ENCODE measurements at places on chromosomes 2 and 18.

DNA sequence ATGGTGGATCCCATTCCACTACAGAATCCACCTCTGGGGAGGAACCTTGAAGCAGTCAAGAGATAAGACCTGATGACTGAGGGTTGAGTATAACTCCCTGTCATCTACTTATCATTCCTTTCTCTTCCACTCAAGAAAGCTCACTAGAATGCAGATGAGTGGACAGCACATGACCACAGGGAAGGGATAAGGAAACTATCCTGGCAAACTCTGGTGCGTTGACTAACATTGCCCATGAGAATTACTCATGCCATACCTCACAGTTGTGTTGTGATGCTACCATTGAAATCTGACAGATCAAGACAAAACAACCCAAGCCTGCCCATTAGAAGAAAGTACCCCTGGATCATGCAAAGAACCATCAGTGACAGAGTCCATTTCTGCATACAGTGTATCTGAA, 26.5 kb downstream of the SLC16A14 start:
- no peak for DNase-seq

- DNase-seq = no peak
Observed at GRCh38 chr2:84931384-84931821, 25.9 kb downstream of the TMSB10 start.

DNA sequence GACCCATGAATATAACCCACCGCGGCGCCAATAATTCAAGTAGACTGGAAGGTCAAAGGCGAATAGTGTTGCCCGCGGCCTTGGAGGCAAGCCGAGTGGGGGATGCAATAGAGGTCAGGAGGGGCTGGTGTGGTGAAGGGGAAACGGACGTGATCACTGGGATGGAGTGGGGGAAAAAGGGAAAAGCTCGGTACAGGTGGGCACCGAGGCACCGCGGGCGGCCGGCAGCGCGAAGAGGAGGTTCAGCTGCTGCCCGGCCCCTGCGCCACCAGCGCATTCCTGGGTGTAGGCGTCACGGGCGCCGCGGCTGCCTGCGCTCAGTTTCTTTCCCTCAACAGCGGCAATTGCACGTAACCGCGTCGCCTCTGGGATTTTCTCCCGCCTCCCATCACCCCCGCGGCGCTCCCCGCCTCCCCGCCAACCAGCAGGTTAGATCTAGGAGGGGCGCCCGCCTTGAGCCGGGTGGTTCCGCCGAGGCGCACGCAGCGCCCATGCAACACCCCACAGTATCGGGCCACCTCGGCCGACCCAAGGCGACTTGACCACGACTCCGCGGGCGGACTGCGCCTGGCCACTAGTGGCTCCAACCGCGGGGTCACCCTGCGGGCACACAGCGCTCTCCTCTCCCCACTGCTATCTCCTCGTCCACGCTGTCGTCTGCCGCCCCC, 1.5 kb downstream of the RND3 start:
- DNase-seq = peak; percentile 88

DNA sequence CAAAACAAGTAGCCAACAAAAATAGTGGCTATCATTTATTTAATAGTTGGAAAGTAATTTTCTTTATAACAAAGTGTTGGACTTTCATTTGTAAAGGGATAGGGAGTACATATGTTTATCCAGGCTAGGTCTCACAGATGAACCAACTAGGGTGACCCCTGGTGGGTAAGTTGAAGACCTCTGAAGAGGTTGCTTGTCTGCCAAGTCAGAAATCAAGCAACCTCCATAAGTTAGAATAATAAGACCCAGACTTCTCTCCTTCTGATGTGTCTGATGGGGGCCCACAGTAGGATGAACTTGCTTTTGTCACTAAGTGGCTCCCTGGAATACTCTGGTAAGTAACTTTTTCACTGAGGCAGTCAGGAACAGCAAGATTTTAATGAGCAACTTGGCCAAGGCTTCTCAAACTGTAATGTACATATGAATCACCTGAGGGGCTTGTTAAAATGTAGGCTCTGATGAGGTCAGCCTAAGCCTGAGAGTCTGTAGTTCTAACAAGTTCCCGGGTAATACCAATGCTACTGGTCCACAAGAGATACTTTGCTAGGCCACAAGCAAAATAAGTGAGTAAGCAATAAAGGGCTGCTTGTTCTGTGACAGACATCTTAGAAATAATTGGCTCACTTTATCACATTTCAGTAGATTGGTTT, 319.6 kb downstream of the PIK3C3 start:
- peak; percentile 38 for DNase-seq

DNA sequence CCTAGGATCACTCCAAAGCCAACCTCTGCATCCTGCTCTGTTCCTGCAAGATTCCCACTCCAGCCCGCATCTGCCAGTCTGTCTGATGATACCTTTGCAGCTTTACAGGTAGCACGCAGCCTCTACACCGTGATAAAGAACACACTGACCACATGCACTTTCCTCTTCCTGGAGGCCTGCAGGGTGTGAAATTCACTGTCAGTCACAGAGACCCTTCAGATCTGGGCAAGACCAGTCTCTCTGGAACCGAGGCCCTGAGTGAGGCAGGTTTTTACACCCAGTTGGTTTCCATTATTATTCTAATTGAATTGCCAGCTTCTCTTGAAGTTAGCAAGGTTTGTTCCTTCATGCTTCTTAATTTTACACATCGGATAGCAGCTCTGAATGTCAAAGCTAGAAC, 30.5 kb upstream of the TWIST2 start:
- DNase-seq = no peak

- DNase-seq = no peak
Observed at GRCh38 chr18:47725656-47726055, 204.8 kb downstream of the SMAD2 start.

- DNase-seq = no peak
Observed at GRCh38 chr18:2641638-2642037, 13.9 kb upstream of the SMCHD1 start.

- no peak for DNase-seq
Observed at GRCh38 chr2:222733470-222733845, 62.0 kb downstream of the MOGAT1 start.

DNA sequence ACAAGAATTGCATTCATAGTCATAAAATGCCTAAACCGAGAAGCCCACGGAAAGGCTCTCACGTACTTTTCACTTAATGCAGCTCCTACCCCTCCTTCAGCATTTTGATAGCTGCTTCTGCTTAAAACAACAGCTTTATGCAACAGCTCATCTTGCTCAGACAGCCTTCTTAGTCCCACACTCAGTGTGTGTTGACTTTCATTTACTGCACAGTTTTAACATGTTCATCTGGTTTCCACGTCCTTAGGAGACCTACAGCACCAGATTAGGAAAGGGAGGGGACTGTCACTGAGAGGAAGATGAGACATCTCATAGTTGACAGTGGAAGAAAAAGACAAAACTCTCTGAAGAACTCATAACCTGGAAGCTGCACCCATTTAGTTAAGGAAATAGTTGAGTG, 435.4 kb downstream of the SETBP1 start:
- DNase-seq = peak; percentile 34

- no peak for DNase-seq
Observed at GRCh38 chr2:9114458-9114857, 92.2 kb upstream of the ASAP2 start.

GRCh38 chr18:79259218-79259617, 136.5 kb upstream of the NFATC1 start:
- DNase-seq = no peak

- DNase-seq = no peak
Observed at GRCh38 chr2:182973441-182974352, 64.6 kb downstream of the NCKAP1 start.

GRCh38 chr2:38907743-38908562, 18.3 kb downstream of the ARHGEF33 start:
- DNase-seq = no peak

GRCh38 chr2:58951722-58952121, 710.6 kb upstream of the FANCL start:
- no peak for DNase-seq

DNA sequence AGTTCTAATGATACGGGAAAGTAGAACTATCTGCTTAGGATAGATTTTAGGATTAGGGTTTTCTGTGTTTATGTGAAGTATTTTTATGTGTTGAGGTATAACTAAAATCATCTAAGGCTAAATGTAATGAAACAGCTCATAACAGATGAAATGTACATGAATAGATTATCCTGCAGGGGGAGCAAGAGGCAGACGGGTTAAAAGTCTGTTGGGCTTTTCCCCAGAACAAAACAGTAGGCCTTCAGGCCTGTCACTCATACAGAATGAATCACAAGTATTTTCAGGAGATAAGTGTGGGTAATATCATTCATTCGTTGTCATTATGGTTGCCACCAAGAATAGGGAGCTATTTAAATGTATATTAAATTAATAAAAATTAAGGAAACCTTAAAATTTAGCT, 107.9 kb upstream of the IL1R2 start:
- peak; percentile 49 for DNase-seq

- DNase-seq = no peak
Observed at GRCh38 chr2:4873364-4873763, 818.8 kb upstream of the SOX11 start.

DNA sequence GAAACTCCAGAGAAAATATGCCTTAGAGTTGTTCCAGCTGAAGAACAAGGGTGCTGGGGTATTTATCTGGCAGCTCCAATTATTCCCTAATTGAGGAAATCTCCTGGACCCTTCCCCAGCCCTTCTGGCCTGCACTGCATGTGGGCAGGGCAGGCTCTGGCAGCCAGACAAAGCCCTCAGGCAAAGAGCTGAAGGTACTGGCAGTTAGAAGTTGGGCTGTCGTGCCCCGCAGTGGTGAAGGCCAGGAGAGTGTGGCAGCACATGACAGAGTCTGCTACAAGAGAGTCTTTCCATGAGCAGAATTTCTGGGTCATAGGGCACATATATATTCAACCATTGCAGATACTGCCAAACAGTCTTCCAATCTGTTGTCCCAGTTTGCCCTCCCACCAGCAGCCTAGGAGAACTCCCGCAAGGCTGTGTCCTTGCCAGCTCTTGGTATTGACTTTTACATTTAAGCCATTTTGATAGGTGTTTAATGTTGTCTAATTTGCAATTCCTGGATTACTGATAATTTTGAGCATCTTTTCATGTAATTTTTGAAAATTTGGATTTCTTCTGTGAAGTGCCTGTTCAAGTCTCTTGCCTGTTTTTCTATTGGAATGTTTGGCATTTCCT, 26.6 kb downstream of the ONECUT2 start:
- no peak for DNase-seq

DNA sequence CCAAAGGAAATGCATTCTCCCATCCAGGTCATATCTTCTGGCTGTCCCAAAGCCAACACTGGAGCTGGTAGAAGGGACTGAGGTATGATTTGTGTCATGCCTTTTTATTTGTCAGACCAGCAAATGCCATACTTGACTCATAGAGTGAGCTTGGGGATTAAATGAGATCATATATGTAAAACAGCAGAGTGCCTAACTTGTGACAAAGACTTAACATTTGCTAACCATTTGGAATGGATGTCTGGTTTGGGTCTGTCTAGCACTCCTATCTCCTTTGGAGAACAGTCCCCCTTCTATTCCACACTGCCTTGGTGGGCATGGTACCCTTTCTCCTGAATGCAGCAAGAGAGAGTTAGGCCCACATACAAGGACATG, 128.5 kb upstream of the LGALSL start:
- no peak for DNase-seq

- DNase-seq = no peak
Observed at GRCh38 chr2:235293061-235293460, 200.8 kb upstream of the AGAP1 start.

GRCh38 chr18:65869527-65869926, 118.7 kb downstream of the CDH7 start:
- DNase-seq = no peak
